ENCODE measurements at places on chromosomes 4 and X. TPM values are rescaled to one million over a fixed set of nuclear protein-coding genes. Genes with fewer than 3 reads are reported as not detected.
A peak's percentile ranks its signal among the peaks of the same experiment; 100 is the strongest.

Gene CFP
- polyA plus RNA-seq, result 3.2 TPM

Gene PAGE2
- polyA plus RNA-seq, result not detected

GRCh38 chrX:9988762-9989161, 21.6 kb downstream of the CLDN34 start:
- no peak for DNase-seq

DNA sequence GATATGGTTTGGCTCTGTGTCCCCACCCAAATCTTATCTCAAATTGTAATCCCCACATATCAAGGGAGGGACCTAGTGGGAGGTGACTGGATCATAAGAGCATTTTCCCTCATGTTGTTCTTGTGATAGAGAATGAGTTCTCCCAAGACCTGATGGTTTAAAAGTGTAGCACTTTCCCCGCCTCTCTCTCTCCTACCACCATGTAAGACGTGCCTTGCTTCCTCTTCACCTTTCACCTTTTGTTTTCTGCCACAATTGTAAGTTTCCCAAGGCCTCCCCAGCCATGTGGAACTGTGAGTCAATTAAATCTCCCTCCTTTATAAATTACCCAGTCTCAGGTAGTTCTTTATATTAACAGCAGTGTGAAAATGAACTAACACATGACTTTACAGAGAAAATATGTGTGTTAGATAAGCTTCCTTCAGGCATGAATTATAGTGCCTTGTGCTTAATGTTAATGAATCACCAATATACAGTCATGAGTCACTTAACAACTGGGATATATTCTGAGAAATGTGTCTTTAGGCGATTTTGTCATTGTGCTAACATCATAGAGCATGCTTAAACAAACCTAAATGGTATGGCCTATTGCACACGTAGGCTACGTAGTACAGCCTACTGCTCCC, 37.9 kb downstream of the PDGFC start:
- no peak for DNase-seq

DNA sequence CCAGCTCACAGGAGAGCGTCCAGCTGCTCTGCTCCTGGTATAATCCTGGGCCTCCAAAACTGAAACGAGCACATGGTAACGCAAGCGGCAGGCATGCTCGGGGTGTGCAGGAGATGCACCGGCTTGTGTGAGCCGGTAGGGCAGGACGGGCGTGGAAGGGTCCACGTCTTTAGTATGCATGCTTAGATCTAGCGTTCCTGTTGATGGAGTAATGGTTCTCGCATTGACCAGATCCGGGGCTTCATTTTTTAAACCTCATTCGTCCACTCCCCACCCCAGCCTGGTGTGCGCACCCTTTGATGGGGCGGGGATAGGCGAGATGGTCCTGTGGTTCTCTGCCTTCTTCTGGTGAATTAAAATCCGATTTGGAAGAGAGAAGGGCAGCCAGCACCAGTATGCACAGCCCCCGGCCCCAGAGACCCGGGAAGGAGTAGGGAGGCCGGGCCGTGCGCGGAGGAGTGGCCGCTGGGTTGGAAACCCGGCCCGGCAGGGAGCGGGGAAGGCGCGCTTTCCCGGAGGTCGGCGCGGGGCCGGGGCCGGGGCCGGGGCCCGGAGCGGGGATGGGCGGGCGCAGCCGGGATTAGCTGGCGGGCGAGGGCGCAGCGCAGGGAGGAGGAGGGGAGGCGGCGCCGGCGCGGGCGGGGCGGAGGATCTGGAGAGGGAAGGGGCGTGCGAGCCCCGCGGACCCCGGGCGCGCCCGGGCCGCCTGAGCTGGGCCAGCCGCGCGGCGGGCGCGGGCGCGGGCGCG, 39.9 kb downstream of the FAM149A start:
- DNase-seq, result peak; percentile 71

- no peak for DNase-seq
These were observed 969.5 kb upstream of the NDST4 start for GRCh38 chr4:116082808-116083366.

- peak; percentile 72 for DNase-seq
These were observed 41.5 kb downstream of the SOWAHB start for GRCh38 chr4:76856243-76857073.

Measured in renal pelvis (tissue), 12 donors.